ENCODE measurements at places on chromosomes 16 and 17.

DNA sequence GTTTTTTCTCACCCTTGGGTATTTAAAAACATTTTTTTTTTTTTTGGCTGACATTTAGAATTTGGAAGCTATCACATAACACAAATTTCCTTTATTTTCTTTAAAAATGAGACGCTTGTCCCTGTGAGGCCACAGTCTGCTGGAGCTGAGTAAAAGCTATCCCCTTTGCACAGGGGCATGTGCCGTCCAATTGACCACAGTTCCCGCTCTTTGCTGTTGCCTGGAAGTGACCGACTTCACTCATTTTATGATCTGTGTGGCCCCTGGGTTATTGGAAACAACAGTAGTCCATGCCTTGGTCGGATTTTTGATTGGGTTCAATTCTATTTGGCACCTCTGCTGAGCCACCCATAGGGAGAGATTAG, 405.0 kb downstream of the CPPED1 start:
- DNase-seq = no peak

DNA sequence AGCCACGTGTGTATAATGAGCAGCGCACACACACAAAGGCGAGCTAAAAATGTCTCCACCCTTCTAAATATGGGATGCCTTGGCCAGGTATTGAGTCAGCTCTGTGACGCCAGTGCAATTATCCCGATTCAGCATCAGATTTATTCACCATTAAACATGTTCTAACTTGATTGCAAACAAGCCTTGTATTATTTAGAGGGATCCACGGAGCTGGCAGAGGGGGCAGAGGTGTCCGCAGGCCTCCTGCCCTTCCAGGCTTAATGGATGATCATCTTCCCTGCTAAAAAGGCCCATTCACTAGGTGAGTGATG, 591.7 kb downstream of the MAF start:
- DNase-seq = peak; percentile 91

DNA sequence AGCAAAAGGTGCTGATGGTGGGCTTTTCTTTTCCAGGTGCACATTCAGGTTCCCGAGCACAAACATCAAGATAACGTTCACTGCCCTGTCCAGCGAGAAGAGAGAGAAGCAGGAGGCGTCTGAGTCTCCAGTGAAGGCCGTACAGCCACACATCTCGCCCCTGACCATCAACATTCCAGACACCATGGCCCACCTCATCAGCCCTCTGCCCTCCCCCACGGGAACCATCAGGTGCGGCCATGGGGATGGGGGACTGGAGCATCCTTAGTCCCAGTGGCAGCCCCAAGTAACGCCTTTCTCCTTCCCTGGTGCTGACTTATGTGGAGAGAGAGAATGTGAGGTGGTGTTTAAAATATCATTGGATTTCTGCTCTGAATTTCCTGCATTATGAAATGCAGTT, 43.8 kb downstream of the FOXK2 start:
- no peak for DNase-seq

- no peak for DNase-seq
Measured at GRCh38 chr16:29745853-29746345, at the start of gene C16orf54. Gene C16orf54, minus strand, starts transcription at chr16:29745990. Its CDS starts 1,039 bp downstream, at chr16:29744951.

DNA sequence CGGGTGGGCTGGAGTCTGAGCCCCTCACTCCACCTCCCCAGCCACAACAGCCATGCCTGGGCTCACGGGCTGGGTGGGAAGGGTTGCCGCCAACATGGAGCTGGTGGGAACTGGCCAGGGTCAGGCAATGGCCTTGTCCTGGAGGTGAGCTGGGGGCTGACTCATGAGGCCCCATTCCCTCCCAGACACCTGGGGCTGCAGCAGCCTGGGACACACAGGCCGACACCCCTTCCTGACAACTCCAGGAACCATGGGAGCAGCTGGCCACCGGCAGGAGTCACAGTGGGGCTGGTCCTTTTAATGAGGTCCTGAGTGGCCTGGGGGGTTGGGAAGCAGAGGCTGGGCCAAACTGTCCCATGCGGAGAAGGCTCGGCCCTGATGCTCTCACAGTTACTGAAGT, 12.2 kb downstream of the DBNDD1 start:
- no peak for DNase-seq

- no peak for DNase-seq
Measured at GRCh38 chr16:31355431-31356100, 590 bp downstream of the ITGAX start.

- DNase-seq = no peak
Measured at GRCh38 chr16:89374393-89374960, 115.9 kb downstream of the ANKRD11 start.

DNA sequence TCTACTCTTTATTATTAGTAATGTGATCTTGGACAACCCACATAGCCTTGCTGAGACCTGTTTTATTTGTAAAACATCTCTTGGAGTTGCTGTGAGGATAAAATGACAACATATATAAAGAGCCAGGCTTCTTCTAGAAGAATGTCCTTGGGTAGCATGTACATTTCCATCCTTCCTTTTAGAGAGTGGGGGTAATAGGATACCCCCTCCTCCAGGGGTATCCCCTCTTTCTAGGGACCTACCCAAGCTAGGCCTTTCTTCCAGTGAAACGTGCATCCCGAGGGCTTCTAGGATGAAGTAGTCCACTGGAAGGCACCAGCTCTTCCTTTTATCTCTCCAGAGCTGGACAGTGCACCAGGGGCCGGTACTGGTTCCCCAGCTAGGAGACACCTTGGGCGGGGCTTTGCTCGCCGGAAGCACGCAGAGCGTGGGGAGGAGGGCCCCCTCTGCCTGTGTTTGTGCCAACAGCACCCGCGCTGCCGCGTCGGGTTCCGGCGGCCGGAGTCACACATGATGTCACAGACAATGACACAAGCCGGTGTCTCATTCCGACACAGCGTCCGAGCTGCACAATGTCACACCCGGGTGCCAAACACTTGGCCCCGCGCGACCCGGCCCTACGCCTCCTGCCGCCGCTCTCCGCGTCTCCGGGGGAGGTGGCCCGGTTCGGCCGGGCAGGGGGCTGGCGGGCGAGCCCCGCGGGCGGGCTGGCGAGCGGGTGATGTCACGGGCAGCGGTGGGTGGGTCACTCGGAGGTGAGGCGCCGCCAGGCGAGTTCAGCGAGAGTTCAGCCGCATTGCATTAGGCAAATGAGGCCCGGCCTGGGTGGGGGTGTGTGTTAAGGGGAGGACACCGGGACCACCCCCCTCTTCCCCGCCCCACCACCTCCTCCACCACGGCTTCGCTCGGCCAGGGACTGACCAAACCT, 23.4 kb downstream of the GJD3 start:
- peak; percentile 49 for DNase-seq

DNA sequence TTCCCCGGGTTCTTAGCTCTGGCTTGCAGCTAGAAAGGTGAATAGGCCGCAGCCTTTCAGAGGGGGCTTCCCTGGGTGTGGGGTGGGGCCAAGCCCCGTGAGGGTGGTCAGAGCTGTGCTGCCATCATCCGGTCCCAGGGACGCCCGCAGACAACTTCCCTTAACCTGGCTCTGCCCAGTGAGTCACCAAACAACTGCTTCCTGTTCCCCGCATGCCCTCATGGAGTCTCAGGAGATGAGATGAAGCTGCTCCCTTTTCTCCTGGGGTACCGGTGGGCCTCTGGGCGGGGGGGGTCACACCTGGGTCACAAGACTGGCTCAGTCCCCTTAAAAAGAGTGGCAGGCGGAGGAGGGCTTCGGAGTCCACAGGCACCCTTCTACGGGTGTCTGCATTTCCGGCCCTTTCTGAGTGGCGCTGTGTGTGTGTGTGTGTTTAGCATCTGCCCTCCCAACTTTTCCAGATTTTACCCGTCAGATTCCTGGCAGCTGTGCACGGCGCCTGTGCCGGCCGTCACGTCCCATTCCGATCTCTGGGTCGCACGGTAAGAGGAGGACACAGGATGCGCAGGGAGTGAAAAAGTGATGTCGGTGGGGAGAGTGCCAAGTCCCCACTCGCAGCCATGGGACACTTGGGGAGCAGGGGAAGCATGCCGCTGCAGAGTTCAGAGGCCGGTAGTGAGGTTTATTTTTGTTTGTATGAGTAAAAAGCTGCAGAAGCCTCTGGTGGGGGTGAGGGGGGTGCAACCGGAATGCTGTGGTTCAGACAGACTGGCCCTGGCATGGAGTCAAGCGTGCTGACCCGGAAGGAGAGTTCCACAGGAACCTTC, 16.8 kb downstream of the HIC1 start:
- DNase-seq = no peak
